ENCODE measurements at places on chromosomes 7 and 10.

DNA sequence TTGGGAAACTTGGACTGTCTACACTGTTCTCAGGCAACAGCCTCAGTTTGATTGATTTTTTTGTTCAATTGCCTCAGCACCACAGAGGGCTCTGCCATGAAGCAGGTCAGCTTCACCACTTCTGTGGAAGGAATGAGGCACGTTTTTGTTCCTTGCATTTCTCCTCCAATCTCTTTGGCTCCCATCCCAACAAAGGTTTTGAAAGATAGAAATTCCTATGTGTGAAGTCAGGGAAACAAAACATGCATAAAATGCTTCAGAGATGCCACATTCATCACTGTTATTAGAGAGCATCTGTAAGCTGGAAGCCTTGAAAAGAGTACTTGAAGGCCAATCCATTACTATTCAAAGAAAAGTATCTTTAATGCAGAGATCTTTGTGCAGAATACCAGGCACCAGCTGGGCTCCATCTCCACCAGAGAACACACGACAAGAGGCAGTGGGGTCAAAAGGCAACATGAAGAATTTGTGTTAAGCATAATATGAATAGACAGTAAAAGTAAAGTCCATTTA lies 249.1 kb upstream of the LYZL1 start:
- DNase-seq: no peak

GRCh38 chr7:76257973-76258372 lies 44.5 kb upstream of the HSPB1 start:
- DNase-seq: no peak

DNA sequence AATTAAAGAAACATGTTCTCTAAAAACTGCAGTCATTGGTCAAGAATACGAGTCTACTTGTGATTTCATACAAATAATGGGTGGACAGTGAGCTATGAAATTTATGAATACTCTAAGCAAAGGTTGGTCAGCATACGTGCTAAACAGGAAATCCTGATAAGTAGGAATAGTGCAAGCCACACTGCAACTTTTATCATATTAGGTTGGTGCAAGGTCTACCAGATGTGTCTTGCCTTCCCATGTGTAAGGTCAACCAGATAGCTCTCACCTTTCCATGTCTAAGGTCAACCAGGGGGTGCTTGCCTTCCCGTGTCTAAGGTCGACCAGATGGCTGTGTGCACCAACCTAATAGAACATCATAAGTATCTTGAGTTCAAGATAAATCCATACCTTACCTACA lies 2.0 kb upstream of the ITGB1 start:
- DNase-seq: no peak

DNA sequence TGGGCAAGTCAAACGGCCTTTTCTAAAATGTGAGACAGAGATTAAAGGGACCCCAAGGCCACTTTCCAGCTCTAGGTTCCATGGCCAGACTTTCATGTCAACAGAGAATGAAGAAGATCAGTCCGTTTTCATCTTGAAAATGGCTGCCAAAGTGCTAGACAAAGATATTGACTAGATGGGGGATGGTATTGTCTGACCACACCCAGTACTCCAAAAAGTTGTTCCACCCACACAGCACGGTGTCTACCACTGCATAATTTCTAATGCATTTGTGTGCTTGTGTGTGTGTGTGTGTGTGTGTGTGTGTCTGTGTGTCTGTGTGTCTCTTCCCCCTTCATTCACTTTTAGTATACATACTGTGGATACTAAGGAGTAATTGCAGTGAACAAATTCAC lies 1.3 kb downstream of the COL1A2 start:
- no peak for DNase-seq

- DNase-seq: no peak
These were observed 82.2 kb downstream of the CFAP58 start for GRCh38 chr10:104435822-104436221.

DNA sequence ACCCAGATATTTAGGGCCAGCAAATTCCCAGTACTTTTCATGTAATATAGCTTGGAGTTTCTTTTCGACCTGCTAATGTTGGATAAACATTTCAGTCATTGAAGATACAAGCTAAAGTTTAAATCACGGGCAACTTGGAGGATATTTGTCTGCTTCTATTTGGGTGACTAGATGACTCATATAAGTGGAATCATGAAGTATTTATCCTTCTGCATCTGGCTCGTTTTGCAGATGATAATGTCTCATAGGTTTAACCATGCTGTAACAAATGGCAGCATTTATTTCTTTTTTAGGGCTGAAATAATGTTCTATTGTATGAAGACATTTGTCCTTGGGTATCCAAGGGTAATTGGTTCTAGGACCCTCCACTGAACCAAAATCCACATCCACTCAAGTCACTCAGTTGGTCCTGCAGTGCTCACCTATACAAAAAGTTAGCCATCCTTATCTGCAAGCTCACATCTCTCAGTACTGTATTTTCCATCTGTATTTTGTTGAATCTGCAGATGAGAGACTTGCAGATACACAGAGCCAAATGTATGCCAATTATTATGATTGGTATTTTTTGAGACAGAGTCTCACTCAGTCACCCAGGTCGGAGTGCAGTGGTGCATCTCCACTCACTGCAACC lies 187.2 kb upstream of the CSTF2T start:
- DNase-seq: no peak

DNA sequence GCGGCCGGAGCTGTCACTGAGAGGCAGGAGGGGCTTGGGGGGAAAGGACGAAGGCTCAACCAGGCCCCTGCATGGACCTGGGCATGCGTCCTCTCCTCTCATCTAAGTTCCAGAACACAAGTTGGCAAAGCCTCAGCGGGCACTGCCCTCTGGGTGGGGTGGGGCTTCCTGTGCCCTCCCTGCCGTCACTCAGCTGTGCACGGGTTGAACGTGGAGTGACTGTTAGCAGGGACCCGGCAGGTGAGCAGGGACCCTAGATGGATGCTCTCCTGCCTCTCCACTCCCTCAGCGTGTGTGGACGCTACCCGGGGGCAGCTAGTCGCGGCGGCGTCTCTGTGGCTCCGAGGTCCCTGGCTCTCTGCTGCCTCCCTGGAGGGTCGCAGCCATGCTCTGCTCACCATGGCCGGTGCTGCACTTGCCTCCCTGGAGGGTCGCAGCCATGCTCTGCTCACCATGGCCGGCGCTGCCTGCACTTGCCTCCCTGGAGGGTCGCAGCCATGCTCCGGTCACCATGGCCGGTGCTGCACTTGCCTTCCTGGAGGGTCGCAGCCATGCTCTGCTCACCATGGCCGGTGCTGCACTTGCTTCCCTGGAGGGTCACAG lies 36.4 kb upstream of the TTYH3 start:
- DNase-seq: no peak

GRCh38 chr7:29623973-29624372 lies 60.3 kb downstream of the PRR15 start:
- DNase-seq: no peak

DNA sequence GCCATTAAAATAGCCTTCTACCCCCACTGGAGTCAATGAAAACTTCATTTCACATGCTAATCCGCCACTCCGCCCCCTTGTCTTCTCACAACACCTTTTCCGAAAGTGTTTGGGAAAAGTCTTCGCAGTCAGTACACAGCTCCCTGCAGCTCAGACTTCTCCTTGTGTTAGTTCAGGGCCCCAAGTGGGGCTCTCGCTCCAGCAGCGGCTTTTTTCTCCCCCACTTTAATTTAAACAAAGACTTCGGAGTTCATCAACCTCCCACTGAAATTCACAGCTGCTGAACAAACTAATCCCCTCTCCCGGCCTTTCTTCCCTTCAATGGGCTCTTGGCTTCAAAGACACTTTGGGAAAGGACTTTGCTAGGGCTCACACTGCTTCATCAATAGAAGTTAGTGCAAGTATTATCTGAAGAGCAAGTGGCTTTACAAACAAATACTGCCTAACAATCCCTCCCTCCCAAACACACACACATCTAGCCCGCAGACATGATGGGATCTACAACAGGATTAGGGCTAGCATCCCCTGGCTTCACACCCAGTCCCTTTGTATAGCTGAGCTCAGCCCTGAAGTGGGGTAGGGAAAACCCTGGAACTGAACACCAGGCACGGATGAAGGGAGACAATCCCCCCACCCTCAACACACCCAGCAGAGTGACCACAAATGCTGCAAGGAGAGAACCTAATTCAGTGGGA lies 23.1 kb downstream of the WNT8B start:
- no peak for DNase-seq

DNA sequence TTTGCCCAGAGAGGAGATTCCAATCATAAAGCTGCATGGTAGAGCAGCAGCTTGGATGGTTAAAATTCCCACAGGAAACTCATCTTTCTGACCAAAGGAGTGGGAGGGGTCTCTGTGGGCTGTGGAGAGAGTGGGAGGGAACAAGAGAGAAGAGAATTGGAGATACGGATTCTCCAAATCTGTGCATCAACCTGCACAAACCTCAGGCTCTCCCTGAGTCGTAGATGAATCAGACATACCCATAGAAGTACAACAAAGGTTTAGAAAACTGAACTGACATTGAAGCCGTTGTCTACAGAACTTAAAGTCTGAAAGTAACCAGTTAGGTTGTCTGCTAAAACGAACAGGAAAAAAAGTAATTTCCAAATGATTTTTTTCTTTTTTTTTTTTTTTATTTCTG lies 41.9 kb downstream of the CYCS start:
- no peak for DNase-seq

- no peak for DNase-seq
These were observed 862 bp upstream of the SHH start for GRCh38 chr7:155813125-155813524.

GRCh38 chr10:115657161-115657860 lies 564.1 kb downstream of the ATRNL1 start:
- DNase-seq: no peak

- DNase-seq: no peak
These were observed 204.7 kb downstream of the ADRA2A start for GRCh38 chr10:111281516-111281915.
